ENCODE measurements at places on chromosomes 5 and 9. TPM values are rescaled to one million over a fixed set of nuclear protein-coding genes. Genes with fewer than 3 reads are reported as not detected.

Gene SPINK1
- total RNA-seq: not detected

Gene GADD45G
- total RNA-seq: 5.1 TPM

Gene FLT4
- 1.4 TPM for total RNA-seq

DNA sequence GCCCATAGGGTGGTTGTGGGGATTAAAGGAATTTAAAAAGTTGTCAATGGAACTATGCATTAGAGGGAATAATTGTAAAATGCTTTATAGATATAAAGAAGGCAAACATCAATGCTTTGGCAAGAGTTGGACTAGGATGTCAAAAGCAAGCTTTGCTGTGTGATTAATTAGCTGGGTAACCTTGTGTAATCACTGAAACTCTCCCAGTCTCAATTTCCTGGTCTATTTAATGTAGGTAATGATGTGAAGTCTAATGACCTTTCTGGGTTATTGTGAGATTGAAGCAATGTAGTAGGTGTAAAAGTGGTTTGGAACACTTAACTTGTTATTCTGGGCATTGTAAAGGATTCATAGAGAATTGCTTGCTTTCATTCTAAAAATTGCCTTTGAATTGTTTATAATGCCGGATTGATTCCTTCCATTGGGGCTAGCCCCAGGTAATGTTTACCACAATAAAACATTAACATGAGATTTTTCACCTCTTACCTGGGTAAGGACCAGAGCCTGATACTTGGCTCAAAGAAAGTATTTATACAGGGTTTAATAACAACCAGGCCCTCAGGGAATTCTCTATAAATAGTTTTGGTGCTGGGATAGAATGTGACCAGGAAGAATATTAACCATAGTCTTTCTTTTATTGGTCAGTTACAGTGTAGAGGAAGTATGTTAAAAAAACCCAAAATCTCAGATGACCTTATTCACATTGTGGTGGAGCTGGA lies 30.0 kb upstream of the CLINT1 start:
- DNase-seq: no peak

- no peak for DNase-seq
Measured at GRCh38 chr5:86684222-86684621, 66.5 kb downstream of the COX7C start.

DNA sequence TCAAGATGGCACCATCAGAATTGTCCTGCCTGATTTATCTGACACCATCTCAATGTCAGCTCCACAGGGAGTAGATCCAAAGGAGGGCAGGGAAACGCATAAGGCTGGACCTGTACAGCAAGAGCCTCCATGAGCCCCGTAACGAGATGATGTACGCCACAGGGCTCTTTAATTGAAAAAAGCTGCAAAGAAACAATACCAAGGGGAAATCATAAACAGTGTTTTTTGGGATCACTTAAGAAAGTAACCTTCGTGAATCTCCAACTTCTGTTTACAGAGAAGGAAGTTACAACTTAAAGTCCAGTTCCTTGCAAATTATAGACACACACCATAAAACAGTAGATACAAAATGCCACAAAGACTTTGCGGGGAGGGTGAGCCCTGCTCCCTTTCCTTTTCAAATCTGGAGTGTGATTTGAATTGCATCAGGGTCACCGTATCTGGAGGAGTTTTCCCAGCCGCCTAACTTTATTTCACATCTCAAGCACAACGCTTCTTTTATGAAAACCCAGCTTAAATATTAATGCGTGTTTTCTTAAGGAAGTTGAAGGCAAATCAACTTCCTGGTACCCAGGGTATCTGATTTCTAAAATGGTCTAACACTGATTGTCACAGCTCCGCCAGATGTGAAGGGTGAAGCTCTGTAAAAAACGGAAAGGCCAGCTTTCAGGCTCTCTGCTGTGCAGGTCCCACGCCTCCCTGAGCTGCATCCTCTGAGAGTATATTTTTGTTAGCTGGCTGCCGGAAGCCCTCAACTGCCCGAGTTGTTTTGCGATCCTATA lies 88.9 kb downstream of the EBF1 start:
- DNase-seq: no peak

DNA sequence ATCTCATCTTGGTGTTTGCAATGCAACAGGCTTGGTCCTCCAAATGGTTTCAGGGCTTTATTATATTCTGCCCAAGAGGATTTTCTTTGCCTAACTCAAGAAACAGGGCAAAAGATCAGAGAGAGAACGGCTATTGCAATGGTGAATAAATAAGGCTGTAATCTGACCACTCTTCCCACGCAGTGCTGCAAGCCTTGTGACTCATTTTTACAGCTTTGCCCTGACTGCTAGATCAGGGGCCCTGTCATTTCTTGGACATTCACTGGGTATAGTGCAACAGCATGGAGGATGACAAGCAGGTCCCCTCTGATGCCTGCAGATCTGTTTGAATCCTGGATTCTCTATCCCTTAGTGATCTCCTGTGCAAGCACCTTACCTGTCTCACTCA lies 459.1 kb downstream of the EBF1 start:
- DNase-seq: no peak

DNA sequence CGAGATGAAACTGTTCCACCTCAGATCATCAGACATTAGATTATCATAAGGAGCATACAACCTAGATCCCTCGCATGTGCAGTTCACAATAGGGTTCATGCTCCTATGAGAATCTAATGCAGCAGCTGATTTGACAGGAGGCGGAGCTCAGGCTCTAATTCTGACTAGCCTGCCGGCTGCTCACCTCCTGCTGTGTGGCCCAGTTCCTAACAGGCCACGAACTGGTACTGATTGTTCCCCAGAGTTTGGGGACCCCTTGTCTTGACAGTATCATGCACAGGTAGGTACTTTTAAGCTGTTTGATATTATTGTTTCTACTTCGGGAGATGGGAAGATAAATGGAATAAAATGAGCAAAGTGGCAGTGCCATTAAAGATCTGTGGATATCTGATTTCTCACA lies 66.9 kb downstream of the ZCCHC7 start:
- peak; percentile 32 for DNase-seq
